ENCODE measurements at places on chromosomes 6 and 20.
A peak's percentile ranks its signal among the peaks of the same experiment; 100 is the strongest.

- no peaks in the 10 kb centered on the region for H3K27me3 ChIP-seq
- no peaks in the 10 kb centered on the region for H3K36me3 ChIP-seq
- H3K27ac ChIP-seq: no peak overlapping the region
- H3K4me1 ChIP-seq: no peaks in the 10 kb centered on the region
- no peak for DNase-seq
These were observed 140.4 kb upstream of the COL21A1 start for GRCh38 chr6:56387621-56388414.

DNA sequence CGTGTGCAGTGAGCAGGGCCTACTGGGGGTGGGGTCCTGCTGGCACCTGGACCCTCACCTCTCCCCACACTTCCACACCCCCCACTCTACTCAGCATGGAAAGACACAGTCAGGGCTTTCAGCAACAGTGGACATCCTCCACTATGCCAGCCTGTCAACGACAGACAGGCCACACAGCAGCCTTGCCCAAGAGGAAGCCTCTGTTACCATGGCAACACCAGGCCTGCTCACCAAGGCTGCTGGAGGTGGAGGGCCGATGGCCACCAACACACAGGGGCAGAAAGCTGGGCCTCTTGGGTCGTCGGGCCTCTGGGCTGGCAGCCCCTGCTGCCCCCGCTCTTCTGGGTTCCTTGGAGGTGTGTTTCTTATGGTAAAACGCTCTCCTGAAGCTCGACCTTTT, 13.6 kb downstream of the BNIP5 start:
- no peak overlapping the region for H3K27ac ChIP-seq
- no peaks in the 10 kb centered on the region for H3K36me3 ChIP-seq
- no peak for DNase-seq

DNA sequence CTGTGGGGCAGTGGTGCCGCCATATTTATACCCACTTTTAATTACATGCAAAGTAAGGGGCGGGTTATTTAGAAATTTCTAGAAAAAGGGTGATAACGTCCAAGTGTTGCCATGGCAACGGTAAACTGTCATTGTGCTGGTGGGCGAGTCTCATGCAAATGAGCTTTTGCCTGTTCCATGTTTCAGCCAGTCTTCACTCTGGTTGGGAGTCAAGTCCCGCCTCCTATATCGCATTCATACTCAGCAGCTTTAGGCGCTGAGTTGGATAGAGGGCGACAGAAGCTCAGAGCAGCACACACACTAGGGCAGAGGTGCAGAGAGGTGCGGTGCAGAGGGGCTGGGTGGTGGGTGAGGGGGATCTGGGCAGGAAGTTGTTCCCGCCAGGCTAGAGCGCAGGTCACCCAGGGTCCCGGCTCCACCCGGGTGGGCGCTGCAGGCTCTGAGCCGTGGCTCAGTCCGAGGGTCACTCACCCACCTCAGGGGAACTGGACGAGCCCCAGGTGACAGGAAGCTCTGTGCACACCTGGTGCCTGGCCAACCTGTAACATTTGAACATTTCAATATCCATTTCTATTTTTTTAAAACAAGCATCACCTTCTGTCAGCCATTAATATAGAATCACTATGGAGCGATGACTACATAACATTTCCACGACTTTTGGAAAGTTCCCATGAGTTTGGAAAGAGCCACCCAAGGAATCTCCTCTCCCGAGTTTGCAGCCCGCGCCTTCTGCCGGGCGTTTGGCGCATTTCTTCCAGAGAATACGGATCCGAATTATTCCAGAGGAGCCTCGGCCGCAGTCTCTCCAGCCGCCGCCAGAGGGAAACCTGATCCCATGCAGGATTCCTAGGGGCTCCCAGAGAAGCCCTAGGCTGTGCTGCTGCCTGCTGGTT, 89.1 kb upstream of the PHACTR3 start:
- H3K27ac ChIP-seq: no peak overlapping the region
- no peaks in the 10 kb centered on the region for H3K27me3 ChIP-seq
- DNase-seq: peak; percentile 75

DNA sequence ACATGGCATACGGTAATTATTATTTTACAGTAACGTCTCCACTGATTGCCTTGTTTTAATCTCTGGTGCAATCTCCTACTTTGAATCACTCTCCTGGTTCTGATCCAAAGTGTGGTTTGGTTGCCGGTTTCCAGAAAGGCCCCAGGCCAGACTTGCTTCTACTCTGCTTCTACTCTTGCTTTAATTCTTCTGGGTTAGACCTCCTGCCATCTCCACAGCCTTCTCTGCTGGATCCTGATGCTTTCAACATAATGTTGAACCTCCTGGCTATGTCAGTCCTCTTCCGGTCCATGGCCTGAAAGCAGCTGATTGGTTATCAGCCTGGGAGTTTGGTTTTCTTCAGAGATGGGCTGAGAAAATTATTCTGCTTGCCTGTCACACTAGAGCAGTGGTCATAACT, 266.5 kb upstream of the RIMS1 start:
- no peak for DNase-seq
- H3K4me1 ChIP-seq: no peaks in the 10 kb centered on the region
- H3K4me3 ChIP-seq: no peak overlapping the region
- H3K27ac ChIP-seq: no peak overlapping the region
- H3K27me3 ChIP-seq: no peaks in the 10 kb centered on the region

GRCh38 chr20:59149678-59150504, 13.7 kb upstream of the ZNF831 start:
- H3K4me1 ChIP-seq: no peaks in the 10 kb centered on the region
- no peaks in the 10 kb centered on the region for H3K27me3 ChIP-seq
- H3K4me3 ChIP-seq: no peak overlapping the region
- peak; percentile 76 for DNase-seq
- no peaks in the 10 kb centered on the region for H3K36me3 ChIP-seq
- peak overlapping the region; percentile 71 for H3K27ac ChIP-seq

GRCh38 chr6:71393471-71393870, 104.9 kb downstream of the OGFRL1 start:
- no peak overlapping the region for H3K4me3 ChIP-seq
- H3K36me3 ChIP-seq: no peaks in the 10 kb centered on the region
- no peak for DNase-seq
- H3K27ac ChIP-seq: peak overlapping the region; percentile 36
- no peaks in the 10 kb centered on the region for H3K4me1 ChIP-seq
